ENCODE measurements at places on chromosomes 6 and 20.

DNA sequence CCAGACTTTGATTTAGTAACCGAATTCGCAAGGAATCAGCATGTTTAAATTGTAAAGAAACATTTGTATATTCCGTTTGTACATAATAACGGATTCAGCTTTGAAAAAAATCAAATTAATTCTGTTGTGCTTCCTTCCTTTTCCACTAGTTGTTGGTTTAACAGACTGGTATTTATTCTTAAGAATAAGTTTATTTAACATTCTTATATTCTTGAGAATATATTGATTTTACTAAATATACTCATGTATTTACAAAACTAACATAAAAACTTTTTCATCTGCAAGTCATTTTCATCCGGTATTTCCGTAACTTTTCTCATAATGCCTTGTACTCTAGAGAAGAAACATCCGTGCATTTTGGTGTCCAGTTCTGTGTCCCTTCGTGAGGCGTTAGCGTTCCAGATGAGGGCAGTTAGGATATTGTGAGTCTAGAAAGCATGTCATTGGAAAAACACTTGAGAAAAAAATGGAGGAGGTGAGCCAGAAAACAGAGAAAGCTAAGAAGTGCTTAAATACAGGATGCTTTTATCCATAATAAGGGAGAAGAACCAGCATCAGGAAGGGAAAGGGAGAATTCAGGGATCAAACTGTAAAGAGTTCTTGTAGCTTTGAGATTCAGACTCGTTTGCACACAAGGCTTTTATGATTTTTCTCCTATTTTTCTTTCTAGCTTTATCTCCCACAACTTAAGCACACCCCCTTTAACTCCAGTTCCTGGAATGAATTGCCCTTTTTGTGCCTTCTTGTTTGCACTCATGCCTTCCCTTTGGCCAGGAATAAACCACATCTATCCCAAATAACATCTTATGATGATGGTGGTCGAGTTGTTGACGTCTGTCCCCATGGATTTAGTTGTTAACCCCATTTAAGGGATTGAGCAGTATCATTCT is 1.8 kb downstream of the WRNIP1 start:
- no peak for DNase-seq

GRCh38 chr6:1127597-1128288 is 184.2 kb upstream of the FOXQ1 start:
- no peak for DNase-seq

- DNase-seq: no peak
Measured at GRCh38 chr6:26225848-26226578, 138.8 kb downstream of the HFE start.

GRCh38 chr6:168183613-168183970 is 104.6 kb upstream of the FRMD1 start:
- DNase-seq: no peak

DNA sequence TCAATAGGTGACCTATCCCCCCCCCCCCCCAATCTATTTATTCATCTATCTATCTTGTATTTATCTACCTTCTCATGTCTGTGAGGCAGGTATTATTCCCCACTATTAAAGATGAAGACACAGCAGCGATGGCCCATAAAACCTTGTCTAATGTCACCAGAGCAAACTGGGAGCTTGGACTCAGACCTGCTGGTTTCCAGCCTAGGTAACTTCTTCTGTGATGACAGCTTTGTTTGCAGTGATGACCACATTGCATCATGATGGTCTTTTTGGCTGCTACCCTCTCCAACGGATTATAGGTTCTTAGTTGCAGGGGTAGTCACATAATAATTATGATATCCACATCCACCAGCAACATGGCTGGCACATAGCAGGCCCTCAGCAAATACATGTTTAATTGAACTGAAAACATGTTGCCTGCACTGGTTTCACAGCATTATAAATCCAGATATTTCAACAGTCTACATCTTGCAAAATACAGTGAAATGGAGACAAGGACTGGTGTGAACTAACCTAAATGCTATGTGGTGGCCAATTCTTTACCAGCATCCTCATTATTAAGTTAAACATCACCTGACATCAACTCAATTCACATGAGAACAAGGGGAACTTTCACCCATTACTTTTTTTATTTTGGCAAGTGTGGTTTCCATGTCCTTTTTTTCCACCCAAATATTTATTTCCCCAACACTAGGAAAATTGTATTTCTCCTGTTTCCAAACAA is 712.5 kb upstream of the NRSN1 start:
- no peak for DNase-seq

DNA sequence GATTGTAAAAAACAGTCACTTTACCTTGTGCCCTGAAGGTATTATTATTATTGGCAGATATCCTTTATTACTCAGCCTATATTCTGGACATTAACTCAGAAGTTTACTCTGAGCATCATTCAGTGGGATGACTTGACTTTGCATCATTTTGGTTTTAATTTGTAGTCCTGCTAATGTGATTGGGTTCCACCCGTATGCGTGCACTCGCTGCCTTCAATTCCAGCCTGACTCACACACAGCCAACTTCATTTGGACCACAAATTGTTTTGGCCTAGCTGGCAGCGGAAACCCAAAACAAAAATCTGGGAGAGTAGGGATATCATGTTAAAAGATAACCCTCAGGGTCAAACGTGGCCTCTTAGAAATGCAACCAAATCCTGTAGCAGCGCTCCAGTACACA is 704.4 kb upstream of the SLC35B3 start:
- no peak for DNase-seq

- no peak for DNase-seq
Measured at GRCh38 chr6:15631432-15631831, 31.4 kb downstream of the DTNBP1 start.

DNA sequence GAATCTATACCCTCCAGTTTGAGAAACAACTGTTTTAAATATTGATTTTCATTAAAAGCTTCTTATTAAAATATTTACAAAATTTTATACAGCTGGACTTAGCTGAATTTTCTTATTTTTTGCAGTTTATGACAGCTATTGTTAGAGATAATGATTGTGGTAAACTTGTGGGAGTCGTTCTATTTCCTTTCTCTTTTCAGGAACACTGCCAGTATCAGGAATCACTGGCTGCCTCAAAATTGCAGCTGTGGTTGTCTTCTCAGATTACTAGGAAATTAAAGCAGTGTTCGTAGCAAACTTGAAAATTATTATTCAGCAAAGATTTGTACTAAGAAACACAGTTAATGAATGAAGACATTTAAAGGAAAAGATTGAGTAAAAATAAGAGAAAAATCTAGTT is 311.0 kb downstream of the CENPW start:
- DNase-seq: no peak

- no peak for DNase-seq
Measured at GRCh38 chr6:53862662-53863462, 68.1 kb downstream of the LRRC1 start.

- no peak for DNase-seq
Measured at GRCh38 chr20:23657202-23657601, 19.4 kb upstream of the CST3 start.

GRCh38 chr6:64160486-64160885 is 524.9 kb downstream of the PHF3 start:
- DNase-seq: no peak

- no peak for DNase-seq
Measured at GRCh38 chr6:140857739-140858380, 1274.9 kb upstream of the GJE1 start.

- no peak for DNase-seq
Measured at GRCh38 chr6:9515633-9516606, 899.0 kb downstream of the TFAP2A start.

DNA sequence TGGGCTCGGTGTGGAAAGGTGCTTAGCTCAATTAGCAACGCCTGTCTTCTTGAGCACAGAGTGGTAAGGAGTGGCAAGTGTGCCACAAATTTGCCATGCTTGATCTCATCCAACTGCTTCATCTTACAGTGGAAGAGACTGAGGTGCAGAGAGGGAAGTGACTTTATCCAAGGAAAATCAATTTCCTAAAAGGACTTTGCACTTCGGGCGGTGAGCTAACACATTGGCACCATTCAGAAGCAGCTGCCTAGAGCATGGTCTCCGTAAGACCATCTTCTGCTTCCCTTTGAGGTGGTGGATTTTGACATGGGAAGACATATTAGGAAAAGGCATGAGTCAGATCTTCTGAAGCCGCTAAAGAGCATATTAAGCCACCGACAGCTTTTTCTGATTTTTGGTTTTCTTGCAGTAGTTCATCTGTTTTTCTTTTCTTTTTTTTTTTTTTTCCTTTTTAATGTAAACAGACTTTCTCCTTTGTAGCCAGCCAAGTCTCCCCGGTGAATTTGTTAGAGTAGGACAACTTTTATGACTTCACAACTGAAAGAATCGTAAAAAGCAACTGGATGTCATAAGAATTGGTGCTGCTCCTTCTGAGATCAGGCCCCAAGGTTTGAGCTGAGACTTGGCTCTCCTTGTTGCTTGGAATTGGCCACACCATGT is 273.2 kb downstream of the CDC5L start:
- no peak for DNase-seq

DNA sequence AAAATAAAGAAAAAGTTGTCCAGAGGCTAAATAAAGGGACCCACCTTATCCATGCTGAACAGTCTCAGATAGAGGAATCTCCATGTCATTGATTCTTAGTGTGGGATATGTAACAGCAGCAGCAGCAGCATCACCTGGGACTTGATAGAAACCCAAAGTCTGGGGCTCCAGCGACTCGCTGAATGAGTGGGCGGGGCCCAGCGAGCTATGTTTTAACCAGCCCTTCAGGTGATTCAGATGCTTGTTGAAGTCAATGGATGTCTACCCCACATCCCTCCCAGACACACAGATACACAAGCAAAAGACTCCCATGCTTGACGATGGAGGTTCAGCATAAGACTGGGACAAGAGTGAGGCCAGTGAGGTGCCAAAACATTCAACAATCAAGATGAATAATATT is 298.6 kb downstream of the UBE3D start:
- no peak for DNase-seq

GRCh38 chr6:166824146-166824879 is 132.0 kb downstream of the RNASET2 start:
- DNase-seq: no peak

DNA sequence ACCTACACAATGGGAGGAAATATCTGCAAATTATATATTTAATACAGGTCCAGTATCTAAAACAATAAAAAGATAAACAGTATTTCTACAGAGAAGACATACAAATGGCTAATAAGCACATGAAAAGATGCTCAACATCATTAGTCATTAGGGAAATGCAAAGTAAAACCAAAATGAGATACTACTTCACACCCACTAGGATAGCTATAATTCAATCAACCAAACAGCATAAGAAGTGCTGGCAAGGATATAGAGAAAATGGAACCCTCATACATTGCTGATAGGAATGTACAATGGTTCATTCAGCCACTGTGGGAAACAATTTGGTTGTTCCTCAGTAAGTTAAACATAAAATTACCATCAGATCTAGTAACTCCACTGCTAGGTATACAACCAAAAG is 48.7 kb downstream of the NUDT3 start:
- no peak for DNase-seq

GRCh38 chr20:61134296-61135030 is 117.6 kb upstream of the CDH4 start:
- DNase-seq: no peak

GRCh38 chr6:101883505-101883904 is 490.0 kb downstream of the GRIK2 start:
- DNase-seq: no peak

DNA sequence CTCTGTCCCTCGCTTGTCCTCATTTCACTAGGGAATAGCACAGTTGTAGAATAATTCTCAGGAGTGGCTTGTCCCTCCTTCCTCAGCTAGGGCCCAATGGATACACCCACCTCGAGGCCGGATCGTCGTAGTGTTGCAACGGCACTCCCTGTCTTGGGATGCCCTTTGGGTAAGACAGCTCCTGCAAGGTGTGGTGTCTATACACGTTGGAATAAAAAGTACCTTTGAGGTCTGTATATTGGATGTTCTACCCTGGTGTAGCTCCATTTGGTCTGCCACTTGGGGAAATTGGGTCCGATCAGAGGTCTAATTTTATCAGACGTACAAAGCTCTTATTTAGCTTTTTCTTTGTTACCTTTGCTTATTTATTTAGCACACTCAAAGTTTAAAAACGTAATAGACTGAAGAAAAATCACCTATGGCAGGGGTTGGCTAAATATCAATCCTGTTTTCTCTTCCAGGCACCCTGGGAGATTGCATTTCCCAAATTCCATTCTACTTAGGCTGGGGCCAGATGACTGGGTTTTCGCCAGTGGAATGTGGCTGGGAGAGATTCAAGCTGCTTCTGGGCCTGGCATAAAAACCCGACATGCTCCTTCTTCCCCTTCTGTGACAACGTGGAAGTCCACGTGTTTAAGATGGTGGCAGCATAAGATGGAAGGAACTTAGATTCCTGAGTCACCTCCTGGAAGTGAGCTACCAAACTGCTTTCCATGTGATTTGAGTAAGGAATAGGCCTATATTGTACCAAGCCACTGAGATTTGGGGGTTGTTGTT is 82.3 kb upstream of the CD83 start:
- no peak for DNase-seq

DNA sequence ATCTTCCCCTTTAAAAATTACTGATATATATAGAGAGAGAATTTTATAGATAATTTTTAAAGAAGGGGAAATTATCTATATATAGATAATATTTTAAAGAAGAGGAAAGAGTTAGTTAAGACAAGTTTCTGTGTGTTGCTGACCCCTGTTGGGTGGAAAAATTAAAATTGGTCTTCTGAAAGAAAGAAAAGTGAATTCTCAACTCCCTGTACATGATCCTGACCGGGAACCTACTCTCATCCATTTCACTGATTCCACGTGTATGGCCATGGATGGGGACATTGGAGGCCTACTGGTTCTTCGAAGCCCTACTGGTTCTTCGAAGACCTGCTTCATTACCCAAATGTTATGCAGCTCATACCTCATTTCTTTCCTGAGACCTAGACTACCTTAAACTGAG is 53.0 kb upstream of the TCF21 start:
- DNase-seq: no peak

DNA sequence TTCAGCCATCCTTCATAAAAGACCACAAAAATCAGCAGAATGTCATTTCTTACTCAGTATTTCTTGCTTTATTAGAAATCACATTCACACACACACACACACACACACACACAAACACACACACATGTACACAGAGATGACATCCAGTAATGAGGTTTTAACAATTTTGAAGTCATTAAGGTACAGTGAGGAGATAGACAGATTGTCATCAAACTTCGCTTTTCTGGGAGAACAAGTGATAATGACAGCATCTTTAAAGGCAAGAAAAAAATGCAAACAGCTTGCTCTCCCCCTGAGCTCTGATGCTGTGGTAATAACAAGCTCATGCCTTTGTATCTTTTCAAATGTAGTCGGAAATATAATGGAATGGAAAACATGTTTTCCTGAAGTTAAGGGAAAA is 184.4 kb upstream of the RNF217 start:
- no peak for DNase-seq

- DNase-seq: no peak
Measured at GRCh38 chr6:166423781-166424180, 41.0 kb upstream of the MPC1 start.

DNA sequence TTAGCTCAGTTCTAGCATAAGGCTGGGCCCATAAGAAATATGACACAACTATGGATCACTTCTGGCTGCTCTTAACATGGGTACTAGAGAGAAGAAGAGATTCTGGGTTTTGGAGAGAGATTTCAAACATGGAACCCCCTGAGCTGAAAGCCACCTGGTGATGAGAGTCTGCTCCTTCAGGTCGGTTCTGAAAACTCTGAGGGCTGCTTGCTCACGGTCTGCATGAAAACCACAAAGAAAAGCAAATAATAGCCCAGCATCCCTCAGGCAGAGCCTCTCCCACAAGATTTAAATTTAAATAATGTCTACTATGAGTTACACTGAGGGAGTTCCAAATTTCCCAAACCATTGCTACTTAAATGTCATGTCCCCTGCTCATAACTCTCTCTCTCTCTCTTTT is 301.5 kb downstream of the BMP7 start:
- DNase-seq: no peak

All from CD4-positive, alpha-beta T cell treated with Interferon gamma for 1 hour (primary cell).